AG04450 (cell line): ENCODE measurements at places on chromosomes 5 and 9. TPM values are rescaled to one million over a fixed set of nuclear protein-coding genes. Genes with fewer than 3 reads are reported as not detected.

Gene AGXT2
- polyA plus RNA-seq: not detected in 2 replicates

Gene CARD9
- polyA plus RNA-seq: 0.63 and 0.93 TPM in 2 replicates

Gene DYNC2I2
- polyA plus RNA-seq: 10.9 and 16.7 TPM in 2 replicates

Gene PCDHGC4
- polyA plus RNA-seq: 0.46 and 0.83 TPM in 2 replicates

Gene SLC46A2
- polyA plus RNA-seq: not detected in 2 replicates

Gene NSD1
- 25.6 and 33.4 TPM in 2 replicates for polyA plus RNA-seq

Gene PFN3
- not detected in 2 replicates for polyA plus RNA-seq

Gene HTR4
- polyA plus RNA-seq: not detected in 2 replicates

Gene UQCRQ
- 318 and 329 TPM in 2 replicates for polyA plus RNA-seq

Gene PROB1
- 0.19 and 0.25 TPM in 2 replicates for polyA plus RNA-seq

Gene ZBTB34
- polyA plus RNA-seq: 8.0 and 9.4 TPM in 2 replicates

Gene SV2C
- polyA plus RNA-seq: not detected in 2 replicates

Gene GPR150
- polyA plus RNA-seq: 0.17 and 0.24 TPM in 2 replicates

Gene KCNV2
- polyA plus RNA-seq: not detected in 2 replicates

Gene PPP2R2B
- not detected in 2 replicates for polyA plus RNA-seq

Gene BNC2
- 46.8 and 49.0 TPM in 2 replicates for polyA plus RNA-seq

Gene ANKRD33B
- polyA plus RNA-seq: 4.6 and 4.8 TPM in 2 replicates

Gene DNAI1
- not detected in 2 replicates for polyA plus RNA-seq

Gene ST6GALNAC6
- polyA plus RNA-seq: 40.6 and 58.2 TPM in 2 replicates

Gene CACNA1B
- polyA plus RNA-seq: 0.01 TPM in 1 of 2 replicates, not detected in the other

Gene CDH12
- polyA plus RNA-seq: not detected in 2 replicates

Gene SLC6A19
- not detected in 2 replicates for polyA plus RNA-seq

Gene FBXW11
- polyA plus RNA-seq: 68.1 and 77.1 TPM in 2 replicates

Gene PCDHGB1
- 3.2 TPM in 2 replicates for polyA plus RNA-seq

Gene HSPB3
- 0.62 and 0.67 TPM in 2 replicates for polyA plus RNA-seq

Gene SOX30
- polyA plus RNA-seq: 0.05 and 0.09 TPM in 2 replicates

Gene PCDHGC3
- 47.4 and 61.1 TPM in 2 replicates for polyA plus RNA-seq

Gene ZNF462
- 7.5 and 11.9 TPM in 2 replicates for polyA plus RNA-seq

Gene CTNND2
- polyA plus RNA-seq: not detected in 2 replicates

Gene NKD2
- polyA plus RNA-seq: not detected in 2 replicates

Gene CDKN2A
- polyA plus RNA-seq: 29.7 and 40.4 TPM in 2 replicates

Gene ZNF883
- 1.3 and 1.5 TPM in 2 replicates for polyA plus RNA-seq

Gene PTGDS
- 7.8 and 9.6 TPM in 2 replicates for polyA plus RNA-seq

Gene WNT8A
- polyA plus RNA-seq: not detected in 2 replicates

Gene PRR7
- polyA plus RNA-seq: 1.0 and 1.6 TPM in 2 replicates
